ENCODE measurements at places on chromosomes 4 and X. TPM values are rescaled to one million over a fixed set of nuclear protein-coding genes. Genes with fewer than 3 reads are reported as not detected.

GRCh38 chr4:27008679-27009078 lies 148.0 kb downstream of the STIM2 start:
- ATAC-seq = no peak

SRPX2 gene
- 6.7 TPM for total RNA-seq

- no peak for ATAC-seq
Observed at GRCh38 chr4:140121646-140122045, 32.3 kb downstream of the MAML3 start.

DNA sequence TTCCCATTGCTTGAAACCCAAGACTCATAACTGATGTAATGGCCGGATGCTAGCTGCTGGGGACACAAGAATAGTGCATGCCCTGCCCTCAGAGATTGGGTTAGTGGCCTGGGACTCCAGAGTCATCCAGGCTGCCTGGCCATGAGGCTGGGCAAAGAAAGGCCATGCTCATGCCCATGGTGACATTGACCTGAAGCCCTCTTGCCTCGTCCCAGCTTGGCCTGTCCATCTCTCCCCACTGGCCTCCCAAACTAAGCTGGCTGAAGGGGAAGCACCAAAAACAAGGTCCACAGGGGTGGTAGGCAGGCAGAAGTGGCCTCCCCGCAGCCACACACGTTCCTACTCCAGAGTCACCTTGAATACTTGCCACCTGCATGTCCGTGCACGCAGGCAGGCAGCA lies 141.8 kb downstream of the EVC2 start:
- no peak for ATAC-seq

CT45A5 gene
- total RNA-seq = not detected

GRCh38 chr4:38860788-38861424 lies 4.3 kb upstream of the TLR6 start:
- no peak for ATAC-seq

GRCh38 chrX:109464231-109464630 lies 17.7 kb downstream of the GUCY2F start:
- ATAC-seq = no peak

DNA sequence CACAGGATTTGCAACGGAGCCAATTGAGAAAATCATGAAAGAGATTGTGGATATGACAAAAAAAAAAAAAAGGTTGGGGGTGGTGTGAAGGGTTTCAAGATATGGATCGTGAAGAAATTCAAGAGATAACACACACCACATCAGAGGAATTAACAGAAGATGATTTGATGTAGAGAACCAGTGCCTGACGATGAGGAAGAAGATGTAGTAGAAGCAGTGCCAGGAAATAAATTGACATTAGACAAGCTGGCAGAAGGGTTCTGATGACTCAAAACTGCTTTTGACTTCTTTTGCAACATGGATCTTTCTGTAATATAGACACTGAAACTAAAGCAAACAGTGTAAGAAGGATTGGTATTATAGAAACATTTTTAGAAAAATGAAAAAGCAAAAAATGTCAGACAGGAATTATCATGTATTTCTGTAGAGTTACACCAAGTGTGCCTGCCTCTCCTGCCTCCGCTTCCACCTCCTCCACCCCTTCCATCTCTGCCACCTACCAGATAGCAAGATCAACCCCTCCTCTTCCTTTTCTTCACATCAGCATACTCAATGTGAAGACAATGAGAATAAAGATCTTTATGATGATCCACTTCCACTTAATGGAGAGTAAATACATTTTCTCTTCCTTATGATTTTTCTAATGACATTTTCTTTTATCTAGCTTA lies 127.5 kb upstream of the OTUD4 start:
- ATAC-seq = no peak

REPS2 gene
- total RNA-seq = 1.0 TPM

GRCh38 chr4:43379016-43379415 lies 486.5 kb downstream of the GRXCR1 start:
- ATAC-seq = no peak

DNA sequence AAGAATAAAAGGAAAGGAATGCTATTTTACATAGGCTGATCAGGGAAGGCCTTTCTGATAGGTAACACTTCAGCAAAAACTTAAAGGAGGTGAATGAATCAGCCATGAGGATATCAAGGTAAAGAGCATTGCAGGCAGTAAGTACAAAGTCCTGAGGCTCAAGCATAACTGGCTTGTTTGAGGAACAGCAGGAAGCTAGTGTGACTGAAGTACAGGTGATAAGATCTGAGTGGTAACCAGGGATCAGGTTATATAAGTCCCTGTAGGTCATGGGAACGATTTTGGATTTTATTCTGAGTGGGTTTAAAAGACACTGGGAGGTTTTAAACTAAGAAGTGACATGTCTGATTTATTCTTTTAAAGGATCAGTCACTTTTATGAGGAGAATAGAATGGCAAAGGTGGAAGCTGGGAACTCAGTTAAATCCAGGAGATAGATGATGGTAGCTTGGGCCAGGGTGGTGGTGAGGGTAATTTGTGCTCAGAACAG lies 47.1 kb upstream of the THOC2 start:
- ATAC-seq = no peak

Data from motor neuron (in vitro differentiated cells).